Panc1 (cell line): ENCODE measurements at places on chromosomes 4 and X.

GRCh38 chr4:40378619-40379018 is 43.5 kb downstream of the CHRNA9 start:
- DNase-seq: no peak

DNA sequence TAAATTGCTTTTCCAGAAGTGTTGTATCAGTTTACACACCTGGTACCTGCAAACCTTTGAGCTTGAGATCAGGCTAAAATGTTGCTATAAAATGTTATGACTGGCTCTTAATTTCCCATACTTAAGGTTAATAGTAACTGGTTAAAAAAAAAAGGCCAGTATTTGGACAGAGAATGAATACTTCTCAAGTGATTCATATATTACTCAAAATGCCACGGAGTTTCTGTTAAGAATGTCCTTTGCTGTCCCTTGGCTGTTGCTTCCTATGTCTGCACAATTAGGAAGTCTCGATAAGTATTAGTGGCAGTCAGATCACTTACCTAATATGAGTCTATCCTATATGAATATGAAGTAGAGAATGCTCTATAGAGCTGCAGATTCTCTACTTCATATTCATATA is 232.2 kb upstream of the IGFBP7 start:
- DNase-seq: no peak

DNA sequence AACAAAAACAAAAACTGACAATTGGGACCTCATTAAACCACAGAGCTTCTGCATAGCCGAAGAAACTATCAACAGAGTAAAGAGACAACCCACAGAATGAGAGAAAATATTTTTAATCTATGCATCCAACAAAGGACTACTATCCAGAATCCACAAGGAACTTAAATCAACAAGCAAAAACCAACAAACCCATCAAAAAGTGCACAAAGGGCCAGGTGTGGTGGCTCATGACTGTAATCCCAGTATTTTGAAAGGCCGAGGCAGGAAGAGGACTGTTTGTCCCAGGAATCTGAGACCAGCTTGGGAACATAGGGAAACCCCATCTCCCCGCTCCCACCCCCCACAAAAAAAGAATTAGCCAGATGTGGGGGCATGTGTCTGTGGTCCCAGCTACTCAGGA is 10.7 kb downstream of the C4orf51 start:
- DNase-seq: no peak

- DNase-seq: no peak
Observed at GRCh38 chr4:71855944-71856343, 72.1 kb upstream of the GC start.

DNA sequence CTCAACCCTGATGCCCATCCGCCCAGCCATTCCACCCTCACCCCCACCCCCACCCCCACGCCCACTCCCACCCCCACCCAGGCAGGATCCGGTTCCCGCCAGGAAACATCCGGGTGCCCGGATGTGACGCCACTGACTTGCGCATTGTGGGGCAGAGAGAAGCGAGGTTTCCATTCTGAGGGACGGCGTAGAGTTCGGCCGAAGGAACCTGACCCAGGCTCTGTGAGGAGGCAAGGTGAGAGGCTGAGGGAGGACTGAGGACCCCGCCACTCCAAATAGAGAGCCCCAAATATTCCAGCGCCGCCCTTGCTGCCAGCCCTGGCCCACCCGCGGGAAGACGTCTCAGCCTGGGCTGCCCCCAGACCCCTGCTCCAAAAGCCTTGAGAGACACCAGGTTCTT is at the start of gene MAGEA1:
MAGEA1 (plus strand) TSS at position 154 of the 400 bp plus-strand sequence. CDS start 3,106 bp downstream, outside the sequence.
- DNase-seq: no peak

DNA sequence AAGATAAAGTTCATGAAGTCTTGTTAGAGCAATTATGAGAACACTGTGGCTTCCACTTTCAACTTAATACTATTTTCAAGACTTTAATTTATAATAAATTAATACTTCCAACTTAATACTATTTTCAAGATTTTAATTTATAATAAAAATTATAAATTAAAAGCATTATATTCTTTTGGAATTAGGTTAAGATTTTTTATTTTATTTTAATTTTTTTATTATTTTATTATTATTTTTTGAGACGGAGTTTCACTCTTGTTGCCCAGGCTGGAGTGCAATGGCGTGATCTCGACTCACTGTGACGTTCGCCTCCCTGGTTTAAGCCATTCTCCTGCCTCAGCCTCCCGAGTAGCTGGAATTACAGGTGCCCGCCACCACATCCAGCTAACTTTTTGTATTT is 126.0 kb upstream of the GUCY1A1 start:
- DNase-seq: no peak

DNA sequence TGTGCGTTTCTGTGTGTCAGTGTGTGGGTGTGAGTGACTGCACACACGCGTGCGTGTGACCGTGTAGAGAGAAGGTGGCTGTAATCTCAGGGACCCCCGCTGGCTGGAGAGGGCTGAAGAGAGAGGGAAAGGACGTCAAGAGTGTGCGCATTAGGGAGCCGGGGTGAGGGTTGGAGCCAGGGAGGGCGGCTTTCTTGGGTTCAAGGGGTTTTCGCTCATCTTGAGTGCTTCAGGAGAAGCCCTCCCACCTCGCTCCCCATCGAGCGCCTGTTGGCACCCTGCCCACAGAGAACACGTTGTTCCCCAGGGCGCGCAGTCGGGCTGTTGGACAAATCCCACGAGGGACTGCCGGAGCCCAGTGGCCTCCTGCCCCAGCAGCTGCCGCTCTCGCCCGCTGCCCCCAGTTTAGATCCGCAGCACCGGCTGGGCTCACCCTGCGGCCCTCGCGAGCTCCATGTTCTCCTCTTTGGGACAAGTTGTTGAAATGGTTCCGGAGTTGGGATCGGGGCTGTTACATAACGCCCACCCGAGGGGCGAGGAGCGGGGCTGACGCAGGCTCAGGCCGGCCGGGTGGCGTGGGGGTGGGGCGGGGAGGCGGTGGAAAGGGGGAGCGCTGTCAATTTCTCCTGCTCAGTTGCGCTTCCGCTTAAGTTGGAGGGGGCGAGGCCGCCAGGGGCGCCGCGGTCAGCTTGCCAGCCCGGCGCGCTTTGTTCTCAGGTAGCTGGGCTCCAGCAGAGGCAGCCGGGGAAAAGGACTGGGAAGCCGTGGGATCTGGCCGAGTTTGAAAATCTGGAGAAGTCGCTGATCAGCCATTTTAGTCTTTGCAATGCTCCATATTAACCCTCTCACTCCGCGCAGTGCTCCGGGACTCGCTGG is 1.6 kb downstream of the GRIA2 start:
- DNase-seq: no peak

DNA sequence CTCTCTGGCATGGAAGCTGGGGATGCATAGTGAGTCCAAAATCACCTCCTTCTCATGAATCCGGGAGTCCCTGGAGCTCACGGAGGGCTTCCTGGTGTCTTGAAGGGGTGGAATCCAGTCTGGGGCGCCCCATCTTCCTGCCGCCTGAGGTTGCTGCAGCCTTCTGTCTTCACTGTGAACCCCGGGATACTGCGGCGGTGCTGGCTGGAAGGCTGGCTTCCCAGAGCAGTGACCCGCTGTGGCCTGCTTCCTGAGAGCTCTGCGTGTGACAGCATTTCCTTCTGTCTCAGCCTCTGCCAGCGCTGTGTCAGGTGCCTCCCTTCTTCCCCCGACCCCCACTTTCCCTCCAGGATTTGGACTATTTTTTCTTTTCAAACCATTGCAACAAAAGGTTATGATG is 98.8 kb upstream of the STOX2 start:
- no peak for DNase-seq

DNA sequence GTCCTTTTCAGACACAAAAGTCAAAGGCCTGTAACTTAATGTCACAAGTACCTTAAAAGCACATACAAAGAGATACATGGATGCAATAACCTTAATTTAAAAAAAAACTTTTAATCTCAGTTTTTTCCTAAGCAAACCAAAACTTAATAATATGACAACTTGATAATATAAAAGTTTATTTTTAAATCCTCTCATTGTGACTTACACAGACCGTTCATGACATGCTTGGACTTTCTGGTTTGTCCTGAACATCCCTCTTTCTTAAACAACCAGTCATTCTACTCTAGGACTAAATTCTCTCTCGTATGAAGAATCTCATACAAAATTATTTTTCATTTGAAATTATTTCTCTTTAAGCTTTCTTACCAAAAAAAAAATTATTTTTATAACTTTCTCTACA is 43.1 kb upstream of the CYP2U1 start:
- DNase-seq: no peak

GRCh38 chr4:183430317-183430993 is 14.0 kb upstream of the CDKN2AIP start:
- DNase-seq: no peak

- DNase-seq: no peak
Observed at GRCh38 chr4:10197952-10198351, 81.4 kb upstream of the WDR1 start.

DNA sequence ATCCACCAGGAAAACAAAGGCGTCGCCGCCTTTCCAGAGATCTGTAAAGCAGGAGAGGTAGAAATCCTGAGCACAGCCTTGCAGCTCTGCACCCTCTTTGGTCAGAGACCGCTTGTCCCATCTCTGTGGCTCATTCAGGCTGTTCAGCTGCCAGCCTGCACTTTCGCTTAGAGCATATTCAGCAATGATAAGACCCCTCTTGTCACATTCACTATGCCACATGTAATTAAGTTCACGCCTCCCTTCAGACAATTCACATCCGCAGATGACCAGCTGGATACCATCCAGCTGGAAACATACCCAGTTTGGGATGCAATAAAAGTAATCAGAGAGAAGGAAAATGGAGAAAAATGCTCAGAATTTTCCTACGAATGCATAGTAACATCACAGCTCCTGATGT is 335.4 kb downstream of the UNC5C start:
- no peak for DNase-seq

- no peak for DNase-seq
Observed at GRCh38 chrX:19897091-19897490, 9.7 kb upstream of the SH3KBP1 start.

DNA sequence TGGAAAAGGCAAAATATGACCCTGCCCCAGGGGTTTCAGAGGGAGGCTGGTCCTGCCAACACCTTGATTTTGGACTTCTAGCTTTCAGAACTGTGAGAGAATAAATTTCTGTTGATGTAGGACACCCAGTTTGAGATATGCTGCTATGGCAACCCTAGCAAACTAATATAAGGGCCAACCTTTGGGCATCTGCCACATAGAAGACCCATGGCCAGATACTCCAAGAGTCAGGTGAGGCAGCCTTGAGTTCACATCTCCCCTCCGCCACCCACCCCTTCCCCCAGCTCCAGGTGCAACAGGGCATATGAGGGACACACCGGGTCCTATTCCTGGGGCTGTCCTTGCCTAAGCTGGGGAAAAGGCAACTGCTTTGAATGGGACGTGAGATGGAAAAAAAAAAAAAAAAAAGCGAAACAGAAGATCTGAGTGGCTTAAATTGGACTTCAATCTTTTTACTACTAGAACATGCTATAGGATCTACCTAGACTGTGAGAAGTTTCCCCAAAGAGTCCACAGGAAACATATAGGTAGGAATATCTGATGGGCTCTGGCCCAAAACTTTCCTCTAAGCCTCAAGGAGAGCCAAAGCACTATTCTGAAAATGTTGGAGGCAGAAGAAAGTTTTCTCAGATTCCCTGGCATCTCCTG is 56.5 kb upstream of the PROM1 start:
- no peak for DNase-seq

DNA sequence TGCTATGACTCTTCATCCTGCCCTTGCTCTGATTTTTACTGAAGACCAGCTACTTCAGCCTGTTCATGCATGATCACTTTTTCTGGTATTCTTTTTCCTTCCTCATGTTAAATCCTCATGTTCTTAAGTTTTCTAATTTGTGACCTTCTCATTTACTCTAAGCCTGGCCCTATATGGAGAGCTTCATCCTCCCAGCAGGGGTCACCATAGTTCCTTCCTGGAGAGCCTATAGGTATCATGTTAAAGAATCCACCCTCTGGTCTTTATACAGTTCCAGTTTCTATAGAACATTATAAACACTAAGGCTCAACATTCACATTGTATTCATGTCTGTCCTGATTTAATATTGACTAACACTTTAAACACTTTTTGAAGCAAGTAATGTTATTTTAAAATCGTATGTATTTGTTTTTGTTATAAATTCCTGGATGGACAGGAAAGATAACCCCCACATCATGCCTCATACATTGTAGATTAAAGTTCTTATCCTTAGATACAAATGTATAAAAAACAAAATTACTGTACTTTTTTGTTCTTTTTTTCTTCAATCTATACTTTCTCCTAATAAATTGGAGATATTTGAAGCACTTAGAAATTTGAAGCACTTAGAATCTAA is 53.8 kb upstream of the OTUD4 start:
- peak; percentile 30 for DNase-seq

- no peak for DNase-seq
Observed at GRCh38 chr4:1992468-1993168, 16.2 kb downstream of the NELFA start.

DNA sequence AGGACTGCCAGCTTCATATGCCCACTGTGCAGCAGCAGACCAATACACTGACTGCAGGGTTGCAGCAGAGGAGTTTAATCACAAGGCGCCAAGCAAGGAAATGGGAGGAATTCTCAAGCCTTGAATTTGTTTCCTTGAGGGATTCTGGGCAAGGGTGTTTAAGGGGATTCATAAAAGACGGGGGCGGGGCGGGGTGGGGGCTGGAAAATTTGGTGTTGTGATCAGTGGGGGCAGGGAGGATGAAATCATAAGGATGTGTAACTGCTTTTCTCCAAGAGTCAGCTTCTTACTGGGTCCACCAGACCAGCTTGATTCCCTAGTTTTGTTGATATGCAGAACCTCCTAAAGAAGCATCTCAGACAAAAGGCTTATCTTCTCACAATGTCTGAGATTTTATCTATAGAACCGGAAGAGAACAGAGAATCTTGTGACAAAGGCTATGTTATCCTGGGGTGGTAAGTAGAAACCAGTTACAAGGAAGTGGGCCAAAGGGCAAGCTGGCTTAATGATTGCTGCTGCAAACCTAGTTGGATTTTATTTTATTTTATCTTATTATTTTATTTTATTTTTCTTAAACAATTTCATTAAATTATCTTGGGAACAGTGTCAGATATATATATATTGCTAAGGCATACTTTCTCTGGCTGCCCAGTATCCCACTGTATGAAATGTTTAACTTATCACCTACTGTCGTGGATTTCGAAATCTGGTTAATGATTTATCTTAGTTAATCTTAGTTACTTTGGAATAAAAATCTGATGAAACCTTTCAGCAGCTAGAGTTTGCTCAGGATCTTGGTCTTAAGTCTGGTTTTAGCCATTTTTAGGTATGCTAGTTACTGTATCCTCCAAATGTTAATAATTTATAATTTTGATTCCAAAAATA is 276.4 kb downstream of the RPA4 start:
- DNase-seq: no peak

DNA sequence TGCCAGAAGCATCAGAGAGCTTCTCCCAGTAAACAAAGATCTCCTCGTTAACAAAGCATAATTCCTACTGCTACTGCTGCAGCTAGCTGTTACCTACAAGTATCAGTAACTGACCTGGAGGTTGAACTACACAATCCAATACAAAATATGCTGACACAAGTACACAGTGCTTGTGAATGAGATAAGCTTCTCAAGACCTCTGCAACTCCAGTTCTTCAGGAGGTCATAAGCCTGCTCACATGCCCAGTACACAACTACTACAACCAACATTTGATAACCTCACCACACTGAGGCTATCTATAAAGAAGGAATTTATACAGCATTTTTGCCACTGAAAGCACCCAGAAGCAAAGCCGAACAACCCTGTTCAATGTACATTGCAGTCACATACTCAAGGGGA is 66.7 kb upstream of the SMARCAD1 start:
- no peak for DNase-seq

GRCh38 chrX:39766085-39766726 is 331.6 kb downstream of the BCOR start:
- no peak for DNase-seq
